Right lung (tissue), 10 donors: ENCODE measurements at places on chromosomes 4 and X.

DNA sequence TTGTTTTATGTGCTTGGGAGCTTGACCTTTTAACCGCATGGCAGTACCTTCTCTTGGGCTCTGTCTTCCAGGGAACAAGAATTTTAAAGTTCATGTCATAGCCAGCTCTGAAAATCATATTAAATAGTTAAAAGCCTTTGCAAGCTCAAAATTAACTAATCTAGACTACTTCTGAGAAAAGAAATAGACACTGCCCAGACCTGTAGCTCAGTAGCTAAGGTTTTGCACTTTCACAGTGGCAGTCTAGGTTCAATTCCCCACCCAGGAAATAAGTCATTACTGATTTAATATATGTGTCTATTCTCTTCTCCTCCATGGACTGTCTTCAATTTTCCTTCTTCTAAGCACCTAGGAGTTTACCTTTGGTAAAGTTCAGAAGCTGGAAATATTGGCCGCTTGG lies 27.4 kb downstream of the HSD17B11 start:
- no peak for DNase-seq

GRCh38 chr4:103067841-103068547 lies 8.6 kb downstream of the SLC9B2 start:
- no peak for DNase-seq

DNA sequence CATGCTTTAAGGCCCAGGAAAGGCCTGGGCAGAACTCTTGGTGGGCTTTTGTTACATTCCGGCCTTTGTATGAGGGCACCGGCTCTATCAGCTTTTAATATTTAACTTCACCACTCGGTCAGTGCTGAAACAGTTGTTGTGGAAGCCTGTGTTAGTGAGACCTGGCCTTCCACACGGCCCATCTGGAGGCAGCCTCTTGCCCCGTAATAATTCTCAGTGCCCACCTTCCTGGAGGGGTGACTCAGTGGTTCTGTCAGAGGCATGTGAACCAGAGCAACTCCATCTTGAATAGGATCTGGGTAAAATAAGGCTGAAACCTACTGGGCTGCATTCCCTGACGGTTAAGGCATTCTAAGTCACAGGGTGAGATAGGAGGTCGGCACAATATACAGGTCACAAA lies 162.0 kb upstream of the STS start:
- DNase-seq, result no peak

GRCh38 chr4:67091673-67092072 lies 453.6 kb downstream of the CENPC start:
- no peak for DNase-seq

DNA sequence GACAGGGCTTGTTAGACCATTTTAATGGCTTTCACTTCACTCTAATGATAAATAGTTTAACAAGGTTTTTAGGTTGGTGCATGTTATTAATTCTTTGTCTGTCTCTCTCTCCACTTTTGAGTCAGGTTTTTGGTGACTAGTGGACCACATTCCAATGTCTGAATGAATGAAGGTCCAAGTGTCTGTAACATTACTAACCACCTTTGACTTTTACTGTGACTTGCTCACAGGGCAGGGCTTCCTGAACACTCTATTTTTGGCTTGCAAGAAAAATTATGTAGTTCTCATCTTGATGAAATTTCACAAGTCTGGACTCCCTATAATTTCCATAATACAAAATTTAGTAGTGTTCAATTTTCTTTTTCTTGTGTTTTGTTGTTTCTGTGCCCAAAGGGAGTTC lies 78.9 kb upstream of the BMPR1B start:
- DNase-seq, result no peak

GRCh38 chrX:25597551-25597950 lies 540.6 kb upstream of the MAGEB18 start:
- DNase-seq, result no peak
